ENCODE measurements at places on chromosomes 7 and 10.

DNA sequence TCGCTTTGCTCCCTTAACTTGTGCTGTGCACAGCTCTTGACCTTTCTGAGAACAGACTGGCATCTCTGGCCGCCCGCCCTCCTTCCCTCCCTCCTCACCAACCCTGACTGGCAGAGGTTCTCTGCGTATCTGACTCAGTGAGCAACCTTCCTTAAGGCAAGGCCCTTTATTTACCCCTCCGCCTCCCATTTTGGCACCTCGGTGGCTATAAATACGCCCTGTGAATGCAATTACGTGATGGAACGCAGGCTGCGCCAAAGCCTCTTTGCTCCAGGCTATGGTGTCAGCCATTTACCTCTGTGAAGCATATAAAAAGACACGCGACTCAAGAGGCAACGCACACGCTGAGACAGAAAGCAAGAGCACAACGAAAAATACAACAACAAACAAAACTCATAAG lies 764.3 kb downstream of the SUGCT start:
- peak; percentile 11 for DNase-seq

DNA sequence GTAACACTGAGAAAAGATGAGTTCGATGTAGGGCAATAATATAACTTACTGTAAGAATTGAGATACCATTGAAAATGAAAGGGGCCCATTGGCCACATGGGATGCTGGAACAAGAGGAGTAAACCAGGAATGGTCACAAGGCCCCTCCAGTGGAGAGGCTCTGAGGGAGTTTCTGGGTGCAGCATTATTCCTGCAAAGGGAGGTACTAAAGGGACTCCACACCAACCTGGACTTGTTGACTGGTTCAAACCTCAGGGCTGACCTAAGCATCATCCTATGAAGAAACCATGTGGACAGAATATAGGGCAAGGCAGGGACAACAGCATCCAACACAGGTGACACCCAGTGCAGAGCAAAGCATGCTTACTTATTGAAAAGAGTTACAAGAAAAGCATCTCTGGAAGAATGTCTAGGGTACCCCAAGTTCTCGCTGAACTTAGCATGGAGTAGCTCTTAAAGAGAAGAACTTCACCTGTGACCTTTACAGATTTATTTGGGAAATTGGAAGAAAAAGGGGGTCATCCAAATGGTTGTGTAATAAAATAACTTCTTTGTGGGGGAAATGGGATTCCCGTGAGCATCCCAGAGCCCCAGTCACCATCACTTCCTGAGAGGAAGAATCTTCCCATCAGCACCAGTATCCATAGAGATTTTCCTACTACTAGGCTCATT lies 34.7 kb downstream of the PRSS2 start:
- no peak for DNase-seq

DNA sequence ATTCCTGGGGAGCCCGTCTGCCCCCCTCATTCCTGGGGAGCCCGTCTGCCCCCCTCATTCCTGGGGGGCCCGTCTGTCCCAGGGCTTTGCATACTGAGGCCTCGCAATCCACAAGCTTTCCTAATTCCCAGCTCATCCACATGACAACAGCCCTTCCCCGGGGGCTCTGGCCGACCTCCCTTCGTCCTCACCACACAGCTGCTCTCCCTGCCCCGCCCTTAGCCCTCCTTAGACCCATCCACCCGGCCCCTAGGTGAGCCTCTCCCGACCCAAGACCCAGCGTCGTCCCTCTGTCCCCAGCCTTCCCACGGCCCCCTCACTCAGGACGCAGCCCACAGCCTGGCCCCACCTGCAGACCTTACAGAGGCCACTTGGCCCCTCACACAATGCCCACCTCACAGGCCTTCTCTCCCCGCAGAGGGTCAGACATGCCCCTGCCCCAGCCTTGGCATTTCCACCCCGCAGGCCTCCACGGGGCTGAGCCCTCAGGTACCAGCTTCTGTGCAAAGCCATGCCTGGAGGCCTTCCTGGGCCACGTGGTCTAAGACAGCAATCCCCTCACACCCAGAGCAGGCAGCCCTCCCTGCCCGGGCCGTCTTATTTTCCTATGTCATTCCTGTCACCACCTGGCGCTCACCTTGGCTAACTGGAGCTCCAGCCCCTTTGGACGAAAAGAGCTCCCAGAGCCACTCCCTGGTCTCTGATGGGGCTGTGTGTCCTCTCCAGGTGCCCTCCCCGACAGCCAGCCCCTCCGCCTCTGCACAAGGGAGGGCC lies 3.5 kb upstream of the FAM20C start:
- no peak for DNase-seq

DNA sequence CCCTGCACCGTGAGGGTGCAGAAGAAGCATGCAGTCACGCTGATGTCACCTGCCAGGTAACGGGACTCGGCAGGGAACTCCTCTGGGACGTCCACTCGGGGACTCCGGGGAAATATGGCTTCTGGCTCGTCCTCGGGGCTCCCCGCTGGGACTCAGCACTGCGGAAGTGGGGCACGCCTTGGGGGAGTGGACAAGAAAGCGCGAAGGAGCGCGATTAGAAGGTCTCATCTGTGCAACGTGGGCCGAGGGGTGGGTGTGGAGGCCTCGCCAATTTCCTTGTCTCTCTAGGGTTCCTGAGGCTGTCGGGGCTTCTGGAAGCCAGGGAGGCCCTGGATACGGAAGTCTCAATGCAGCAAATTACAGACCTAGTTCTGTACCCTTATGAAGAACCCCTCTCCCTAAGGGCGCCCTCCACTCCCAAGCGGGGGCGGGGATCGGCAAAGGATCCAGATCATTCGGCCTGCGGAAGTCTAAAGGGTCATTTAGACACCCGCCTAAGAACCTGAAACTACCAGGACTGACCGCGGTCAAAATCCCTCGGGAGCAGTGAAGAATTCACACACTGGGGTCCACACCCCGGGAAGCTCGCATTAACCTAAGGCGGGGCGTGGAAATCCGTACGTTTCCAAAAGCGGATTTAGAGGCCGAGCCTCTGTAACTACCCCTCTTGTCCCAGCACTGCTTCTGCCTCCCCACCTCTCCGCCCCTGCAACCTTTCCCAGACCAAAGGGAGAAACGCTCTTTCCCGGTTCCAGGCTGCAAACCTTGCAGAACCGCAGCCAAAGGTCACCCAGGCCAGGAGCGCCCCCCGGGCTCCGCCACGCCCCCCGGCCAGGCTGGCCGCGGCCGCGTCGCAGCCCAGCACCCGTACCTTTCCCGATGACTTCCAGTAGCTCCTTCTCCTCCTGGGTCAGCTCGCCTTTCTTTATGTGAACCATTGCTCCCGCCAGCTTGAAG lies 640 bp downstream of the ANKMY2 start:
- peak; percentile 50 for DNase-seq

- DNase-seq = no peak
These were observed 80.4 kb downstream of the PPP1R3C start for GRCh38 chr10:91552274-91553095.

- DNase-seq = peak; percentile 59
These were observed 9.9 kb upstream of the SPAG6 start for GRCh38 chr10:22335173-22335933.

GRCh38 chr10:77609781-77610272 lies 27.8 kb downstream of the KCNMA1 start:
- DNase-seq = no peak

- no peak for DNase-seq
These were observed 17.6 kb upstream of the BAZ1B start for GRCh38 chr7:73539709-73540108.

DNA sequence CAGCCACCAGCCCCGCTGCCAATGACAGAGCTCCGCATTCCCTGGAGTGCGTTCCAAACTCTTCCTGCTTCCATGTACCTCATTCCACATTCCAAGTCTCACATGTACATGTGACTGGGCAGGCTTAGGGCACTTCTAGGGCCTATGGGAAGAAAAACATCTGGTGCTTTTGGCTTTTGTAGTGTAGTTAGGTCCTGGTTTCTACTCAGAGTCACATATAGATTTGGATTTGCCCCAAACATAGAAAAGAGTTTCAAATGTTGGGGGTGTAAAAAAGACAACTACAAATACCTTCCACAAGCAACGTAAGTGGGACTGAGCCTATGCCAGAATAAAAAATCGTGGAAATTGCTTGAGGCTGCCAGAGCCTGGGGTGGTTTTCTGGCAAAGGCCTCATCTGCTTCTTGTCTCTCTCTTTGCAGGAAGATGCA lies 84.1 kb downstream of the ZNF467 start:
- DNase-seq = no peak

DNA sequence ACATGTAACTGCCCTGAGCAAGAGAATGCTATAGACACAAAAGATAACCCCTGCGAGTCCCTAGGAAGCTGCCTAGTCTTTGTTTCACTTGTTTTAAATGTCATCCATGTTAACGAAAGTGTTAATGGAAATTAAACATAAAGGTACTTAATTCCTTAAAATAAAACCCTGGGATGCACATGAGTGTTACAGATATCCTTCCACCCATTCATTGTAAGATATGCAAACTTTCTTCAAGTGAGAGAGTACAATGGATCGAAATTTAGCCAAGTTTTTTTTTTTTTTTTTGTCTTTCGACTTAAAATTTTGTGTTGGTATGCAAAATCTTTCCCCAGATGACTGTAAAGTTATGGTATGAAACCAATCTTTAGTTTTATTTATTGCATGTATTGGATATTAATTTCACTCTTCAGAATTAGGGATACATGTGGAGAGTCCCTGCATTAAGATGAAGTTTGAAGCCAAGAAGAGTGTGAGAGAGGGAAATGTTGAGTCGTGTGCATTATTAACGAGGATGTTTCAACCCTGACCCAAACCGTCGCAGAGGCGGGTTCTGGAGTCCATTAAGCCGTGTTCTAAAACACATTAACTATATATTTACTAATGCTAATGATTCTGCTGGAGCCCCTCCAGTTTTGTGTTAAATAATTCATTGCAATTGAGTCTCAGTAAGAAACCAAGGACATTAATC lies 1.6 kb downstream of the CDK14 start:
- no peak for DNase-seq

DNA sequence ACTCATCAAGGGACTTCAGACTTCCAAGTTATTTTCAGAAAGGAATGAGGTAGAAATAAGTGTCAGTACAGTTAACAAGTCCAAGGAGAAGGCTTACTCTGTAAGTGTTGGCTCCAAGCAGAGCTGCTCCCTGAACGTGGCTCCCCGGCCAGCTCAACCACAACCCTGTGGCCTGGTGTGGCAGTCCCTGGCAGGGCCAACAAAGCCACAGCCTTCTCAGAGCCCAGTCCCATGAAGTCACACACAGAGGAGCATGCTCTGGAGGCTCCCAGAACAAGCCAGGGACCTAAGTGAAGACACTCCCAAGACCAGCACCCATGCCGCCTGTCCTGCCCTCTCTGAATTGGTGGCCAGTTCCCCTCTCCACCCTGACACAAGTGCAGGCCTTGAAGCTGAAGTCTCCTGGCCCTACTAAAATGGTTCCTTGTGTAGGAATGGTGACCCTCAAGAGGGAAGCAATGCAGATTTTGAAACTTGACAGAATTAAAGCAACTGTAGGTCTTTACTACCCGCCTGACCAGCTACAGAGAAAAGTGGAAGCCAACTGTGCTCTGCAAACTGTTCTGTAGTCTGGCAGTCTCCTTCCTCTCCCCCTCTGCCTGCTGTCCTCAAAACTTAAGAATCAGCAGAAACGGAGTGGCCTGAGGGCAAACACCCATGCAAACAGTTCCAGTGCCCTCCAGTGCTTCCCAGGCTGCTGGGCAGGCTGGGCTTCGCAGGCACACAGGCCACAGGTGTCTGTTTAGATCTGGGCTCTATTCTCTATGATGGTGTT lies 51.1 kb downstream of the NOD1 start:
- DNase-seq = no peak

- DNase-seq = no peak
These were observed 123.9 kb upstream of the SLC13A1 start for GRCh38 chr7:123323689-123324088.

GRCh38 chr7:90383861-90384260 lies 19.4 kb upstream of the CLDN12 start:
- peak; percentile 68 for DNase-seq

- no peak for DNase-seq
These were observed 131.7 kb downstream of the SORCS1 start for GRCh38 chr10:107032700-107033401.

DNA sequence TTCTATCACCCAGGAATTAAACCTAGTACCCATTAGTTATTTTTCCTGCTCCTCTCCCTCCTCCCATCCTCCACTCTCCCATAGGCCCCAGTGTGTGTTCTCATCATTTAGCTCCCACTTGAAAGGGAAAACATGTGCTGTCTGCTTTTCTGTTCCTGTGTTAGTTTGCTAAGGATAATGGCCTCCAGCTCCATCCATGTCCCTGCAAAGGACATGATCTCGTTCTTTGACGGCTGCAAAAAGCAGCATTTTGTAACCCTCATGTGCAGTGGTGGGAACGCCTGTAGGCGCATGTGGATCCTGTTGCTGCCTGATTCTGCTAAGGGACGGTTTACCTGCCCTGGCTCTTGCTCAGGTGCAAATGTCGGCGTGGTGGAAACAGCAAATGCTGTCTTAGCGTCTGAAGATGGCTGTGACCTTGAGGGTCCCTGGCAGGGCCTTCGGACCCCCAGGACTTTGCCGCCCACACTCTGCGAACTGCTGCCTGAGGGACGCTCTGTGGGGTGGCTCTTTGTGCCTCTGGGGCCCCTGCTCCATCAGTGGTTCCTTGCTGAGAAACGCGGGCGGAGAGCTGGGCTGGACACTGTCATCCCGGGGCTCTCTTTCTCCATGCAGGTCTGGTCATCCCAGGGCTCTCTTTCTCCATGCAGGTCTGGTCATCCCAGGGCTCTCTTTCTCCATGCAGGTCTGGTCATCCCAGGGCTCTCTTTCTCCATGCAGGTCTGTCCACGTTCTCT lies 5.6 kb upstream of the MTG1 start:
- no peak for DNase-seq

GRCh38 chr7:55969391-55969790 lies 5.0 kb downstream of the NIPSNAP2 start:
- DNase-seq = no peak

DNA sequence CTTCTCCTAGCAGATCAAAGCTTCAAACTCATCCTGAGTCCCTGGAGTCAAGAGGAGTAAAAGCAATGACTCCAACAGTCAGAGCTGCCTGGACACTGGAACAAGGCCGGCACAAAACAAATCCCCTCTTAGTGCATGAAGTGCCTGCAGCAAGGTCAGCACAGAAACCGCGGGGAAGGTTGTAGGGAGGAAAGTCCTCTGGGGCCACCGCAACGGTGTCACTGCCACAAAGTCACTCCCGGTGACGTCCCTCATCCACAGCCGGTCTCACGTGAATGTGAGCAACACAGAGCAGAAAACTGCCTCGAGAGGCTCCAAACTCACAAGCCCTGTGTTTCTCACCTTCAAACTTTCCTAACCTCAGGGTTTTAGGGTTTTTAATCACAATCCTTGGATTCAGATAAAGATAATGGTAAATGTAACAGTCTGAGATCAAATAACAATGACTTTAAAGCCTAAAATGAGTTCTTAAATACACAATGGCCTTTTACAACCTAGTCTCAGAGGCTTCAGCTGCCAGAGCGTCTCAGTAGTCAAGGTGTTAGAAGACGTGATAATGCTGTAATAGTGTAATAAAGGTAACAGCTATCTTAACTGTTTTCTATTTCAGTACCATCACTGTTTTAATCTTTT lies 274.3 kb downstream of the ZMYND11 start:
- DNase-seq = no peak

DNA sequence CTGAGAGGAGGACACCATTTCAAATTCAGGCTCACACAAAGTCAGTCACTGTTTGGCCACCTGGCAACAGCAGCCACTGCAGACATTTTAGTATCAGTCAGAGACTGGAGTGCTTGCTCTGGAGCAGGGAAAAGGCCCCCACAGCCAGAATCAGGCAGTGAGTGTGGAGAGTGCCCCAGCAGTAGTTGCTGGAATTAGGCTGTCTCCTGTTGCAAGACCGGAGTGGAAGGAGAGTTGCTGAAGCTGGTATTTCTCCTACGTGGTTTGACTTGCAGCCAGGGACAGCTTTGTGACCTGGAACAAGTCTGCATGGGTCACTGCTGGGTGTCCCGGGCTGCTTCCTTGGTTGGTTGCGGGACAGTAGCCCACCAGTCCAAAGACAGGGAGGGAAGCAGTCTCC lies 78.4 kb upstream of the TMEM168 start:
- no peak for DNase-seq

Data from fibroblast of skin of right quadriceps (primary cell).